ENCODE measurements at places on chromosomes 16 and 17.

- DNase-seq = no peak
These were observed 21.1 kb downstream of the GINS3 start for GRCh38 chr16:58413359-58413758.

DNA sequence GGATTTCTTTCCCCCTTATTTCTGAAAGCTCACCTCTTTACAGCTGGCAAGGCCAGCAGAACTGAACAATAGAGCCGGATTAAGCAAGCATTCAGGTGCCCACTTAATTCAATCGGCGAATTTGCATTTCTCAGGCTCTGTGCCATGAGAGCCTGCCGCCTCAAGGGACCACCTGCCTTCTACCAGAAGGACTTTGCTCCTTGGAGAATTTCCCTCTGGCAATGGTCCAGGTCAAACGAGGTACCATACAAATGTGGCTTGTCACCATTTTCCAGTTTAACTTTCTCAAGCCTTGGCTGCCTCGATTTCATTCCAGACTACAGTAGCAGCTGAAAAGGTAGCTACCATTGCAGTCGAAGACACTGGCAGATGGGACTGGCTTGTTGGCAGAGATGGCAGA, 534.0 kb downstream of the MAF start:
- no peak for DNase-seq

- peak; percentile 32 for DNase-seq
These were observed 562 bp downstream of the USP31 start for GRCh38 chr16:23148513-23149266.

DNA sequence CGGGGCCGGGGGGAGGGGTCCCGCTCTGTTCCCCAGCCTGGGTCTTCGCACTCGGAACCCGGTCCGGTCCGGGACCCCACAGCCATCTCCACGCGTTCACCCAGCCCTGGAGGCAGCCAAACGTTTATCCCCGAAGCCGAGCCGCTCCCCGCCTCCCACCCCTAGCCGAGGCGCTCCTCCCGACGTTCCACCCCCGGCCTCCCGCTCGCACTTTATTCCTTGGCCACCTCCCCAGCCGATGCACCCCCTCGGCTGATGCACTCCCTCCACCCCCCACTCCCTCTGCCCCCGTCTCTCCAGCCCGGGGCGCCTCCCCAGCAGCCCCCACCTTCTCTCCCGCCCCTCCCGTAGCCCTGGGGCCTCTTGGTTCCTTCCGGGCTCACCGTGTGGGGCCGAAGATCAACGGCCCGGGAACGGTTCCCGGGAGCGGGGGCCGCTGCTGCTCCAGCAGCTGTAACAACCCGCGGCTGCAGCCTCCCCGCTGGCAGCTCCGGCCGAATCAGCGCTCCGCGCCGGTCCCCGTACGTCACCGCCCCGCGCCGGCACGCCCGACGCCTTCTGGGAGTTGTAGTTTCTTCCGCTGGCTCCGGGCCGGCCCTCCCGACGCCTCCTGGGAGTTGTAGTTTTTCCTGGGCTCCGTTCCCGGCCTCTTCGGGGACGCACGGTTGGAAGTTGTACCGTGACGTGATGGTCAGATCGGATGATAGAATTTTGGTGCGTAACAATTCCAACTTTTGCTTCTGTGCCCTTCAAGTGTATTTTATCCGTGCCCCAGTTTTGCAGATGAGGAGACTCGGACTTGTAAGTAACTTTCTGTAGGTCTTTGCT, at the start of the genes LRRC3C and ORMDL3:
Gene LRRC3C (plus strand): TSS at position 632 of the 828 bp plus-strand sequence. CDS start 13,792 bp downstream, outside the sequence.
Gene ORMDL3 (minus strand): TSS at position 501 of the 828 bp plus-strand sequence. CDS start 3,398 bp downstream, outside the sequence.
- DNase-seq = peak; percentile 92

DNA sequence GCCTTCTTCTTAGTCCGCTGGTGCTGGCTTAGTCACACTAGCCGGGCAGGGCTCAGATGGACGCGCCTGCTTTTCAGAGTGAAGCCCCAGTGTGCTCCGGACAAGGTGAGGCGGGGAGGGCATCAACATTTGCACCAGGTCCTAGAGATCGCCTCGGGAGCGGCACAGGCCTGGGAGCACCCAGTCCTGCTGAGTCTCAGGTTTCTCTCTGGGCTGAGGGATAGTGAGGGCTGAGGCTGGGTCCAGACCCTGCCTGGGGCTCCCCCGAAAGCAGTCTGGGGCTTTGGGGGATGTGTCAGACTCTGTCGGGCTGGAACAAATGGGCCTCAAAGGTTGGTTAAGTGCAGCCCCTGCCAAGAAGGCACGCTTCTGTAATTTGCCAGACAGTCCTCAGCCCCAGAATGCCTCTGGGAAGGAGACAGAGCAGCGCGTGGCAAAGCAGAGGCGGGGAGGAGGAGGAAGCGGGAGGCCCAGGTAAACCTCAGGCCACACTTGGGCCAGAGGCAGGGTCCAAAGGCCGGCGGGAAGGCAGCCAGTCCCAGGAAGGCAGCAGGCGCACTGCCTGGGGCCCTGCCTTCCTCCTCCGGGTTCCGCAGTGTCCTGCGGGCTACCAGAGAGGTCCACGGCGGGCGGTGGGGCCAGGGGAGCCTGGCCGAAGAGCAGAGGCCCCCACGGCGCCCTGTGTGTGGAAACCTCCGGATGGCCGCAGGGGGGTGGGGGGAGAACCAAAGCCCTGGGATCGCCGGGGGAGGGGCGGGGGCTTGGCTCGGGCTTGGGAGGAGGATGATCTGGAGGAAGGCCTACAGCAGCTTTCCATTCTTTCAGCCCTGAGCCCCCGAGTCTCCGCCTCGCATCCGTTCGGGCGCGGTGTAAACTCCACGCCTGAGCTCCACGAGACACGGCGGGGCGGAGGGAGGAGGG, 39.5 kb upstream of the ATP2A3 start:
- DNase-seq = no peak

DNA sequence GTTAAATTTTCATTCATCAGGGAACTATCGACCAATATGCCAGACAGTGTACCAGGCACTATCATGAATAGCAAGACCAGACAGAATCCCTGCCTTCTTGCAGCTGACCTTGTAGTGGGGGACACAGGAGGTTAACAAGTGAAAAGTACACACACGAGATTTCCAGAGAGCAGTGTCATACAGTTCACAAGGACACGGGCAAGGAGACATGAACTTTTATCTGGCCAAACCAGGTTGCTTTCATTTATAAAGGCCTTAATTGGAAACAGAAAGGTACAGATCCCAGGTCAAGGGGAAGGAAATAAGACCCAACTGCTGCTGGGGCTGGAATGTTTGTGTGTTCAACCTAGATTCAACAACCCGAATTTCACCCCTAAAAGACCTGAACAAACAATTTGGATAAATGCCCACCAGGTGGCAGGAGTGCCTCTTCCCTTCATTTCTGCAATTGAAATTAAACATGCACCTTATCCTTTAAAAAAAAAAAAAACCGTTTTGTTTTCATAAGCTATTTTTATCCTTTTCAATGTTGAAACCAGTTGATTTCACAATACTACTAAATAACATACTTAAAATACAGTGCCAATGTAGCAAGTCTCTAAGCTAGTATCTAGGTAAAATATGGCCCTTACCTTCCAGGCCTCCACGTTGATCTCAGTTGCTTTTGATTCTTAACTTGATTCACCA, 65.9 kb downstream of the EMP2 start:
- no peak for DNase-seq

GRCh38 chr17:692116-692515, 22.5 kb downstream of the VPS53 start:
- DNase-seq = no peak

DNA sequence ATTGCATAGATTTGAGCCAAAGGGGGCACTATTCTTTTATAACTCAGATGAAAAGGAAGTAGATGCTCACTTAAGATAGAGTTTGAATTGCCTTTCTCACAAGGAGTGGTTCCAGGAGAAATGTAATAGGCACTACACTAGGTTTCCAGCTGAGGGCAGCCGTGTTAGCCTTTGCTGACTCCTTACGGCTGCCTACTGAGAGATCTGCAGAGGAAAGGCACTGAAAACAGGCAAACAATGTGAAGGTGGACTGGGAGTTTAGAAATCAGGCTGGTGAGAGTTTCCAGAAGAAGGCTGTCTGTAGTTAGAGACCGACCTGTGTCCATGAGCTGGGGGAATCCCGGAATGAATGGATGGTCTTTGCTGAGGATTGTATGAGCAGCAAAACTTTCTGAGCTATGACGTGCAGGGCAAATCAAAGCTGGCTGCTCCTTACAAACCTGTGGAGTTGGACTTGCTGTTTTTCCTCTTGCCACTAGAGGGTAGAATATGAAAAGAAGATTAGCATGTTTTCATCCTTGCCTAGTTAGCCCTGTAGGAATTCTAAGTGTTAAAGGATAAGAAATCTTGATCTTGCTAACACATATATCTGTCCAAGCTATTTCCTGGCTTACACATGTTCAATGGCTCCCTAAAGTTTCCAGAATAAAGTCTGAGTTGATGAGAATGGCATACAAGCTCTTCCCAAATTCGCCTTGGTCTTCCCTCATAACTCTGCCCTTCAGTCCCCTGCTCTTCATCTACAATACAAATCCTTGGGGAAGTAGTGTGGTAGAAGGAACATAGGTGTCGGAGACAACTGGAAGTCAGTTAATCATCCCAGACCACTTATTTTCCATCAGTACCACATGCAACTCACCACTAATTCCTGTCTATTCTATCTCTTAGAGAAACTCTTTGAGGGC, 20.1 kb upstream of the TAOK1 start:
- DNase-seq = peak; percentile 28

- DNase-seq = no peak
These were observed 12.8 kb upstream of the CBX8 start for GRCh38 chr17:79809530-79810129.

GRCh38 chr17:7656958-7657609, 6.4 kb downstream of the ATP1B2 start:
- no peak for DNase-seq

- DNase-seq = no peak
These were observed 16.0 kb upstream of the CDRT4 start for GRCh38 chr17:15483431-15483830.

- DNase-seq = no peak
These were observed 19.5 kb downstream of the TOM1L2 start for GRCh38 chr17:17952691-17953090.

DNA sequence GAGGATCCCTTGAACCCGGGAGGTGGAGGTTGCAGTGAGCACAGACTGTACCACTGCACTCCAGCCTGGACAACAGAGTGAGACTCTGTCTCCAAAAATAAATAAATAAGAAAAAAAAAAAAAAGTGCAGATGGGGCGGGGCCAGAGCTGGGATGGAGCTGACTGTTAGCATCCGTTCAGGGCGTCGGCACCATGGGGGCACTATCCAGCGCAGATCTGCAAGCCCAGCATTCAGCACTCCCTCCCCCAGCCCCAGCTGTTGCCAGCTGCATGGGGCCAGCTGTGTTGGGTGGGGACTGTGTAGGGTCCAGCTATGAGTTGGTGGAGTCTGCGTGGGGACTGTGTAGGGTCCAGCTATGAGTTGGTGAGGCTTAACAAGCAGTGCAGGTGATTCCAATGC, 13.3 kb downstream of the GPRC5C start:
- no peak for DNase-seq

DNA sequence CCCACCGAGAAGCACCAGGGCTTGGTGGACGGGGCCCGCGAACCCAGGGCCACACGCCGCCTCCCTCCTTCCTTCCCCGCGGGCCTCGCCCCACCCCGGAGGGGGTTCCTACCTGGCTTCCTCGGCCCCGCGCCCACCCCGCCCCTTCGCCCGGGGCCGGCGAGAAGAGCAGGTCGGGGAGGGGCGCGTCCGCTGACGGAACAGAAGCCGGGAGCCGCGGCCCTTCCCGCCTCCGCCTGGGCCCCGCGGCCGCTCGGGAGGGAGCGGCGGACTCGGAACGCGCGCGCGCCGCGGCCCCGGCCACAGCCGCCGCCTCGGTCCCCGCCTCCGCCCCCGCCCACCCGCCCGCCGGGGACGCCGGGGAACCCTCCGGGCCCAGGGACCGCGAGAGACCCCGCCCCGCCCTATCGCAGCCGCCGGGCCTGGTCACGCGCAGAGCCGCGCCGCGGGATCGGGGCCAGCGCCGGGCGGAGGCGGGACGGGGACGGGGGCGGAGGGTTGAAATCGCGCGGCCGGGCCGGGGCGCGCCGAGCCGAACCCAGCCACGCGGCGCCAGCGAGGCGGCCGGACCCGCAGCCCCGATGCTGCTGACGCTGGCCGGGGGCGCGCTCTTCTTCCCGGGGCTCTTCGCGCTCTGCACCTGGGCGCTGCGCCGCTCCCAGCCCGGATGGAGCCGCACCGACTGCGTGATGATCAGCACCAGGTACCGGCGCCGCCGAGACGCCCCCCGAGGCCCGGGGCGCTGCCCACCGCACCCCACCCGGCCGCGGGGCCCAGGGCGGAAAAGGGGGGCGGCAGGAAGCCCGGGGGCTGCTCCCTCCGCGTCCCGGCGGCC, at the start of gene TLCD3A:
Gene TLCD3A (plus strand): TSS at position 530 of the 835 bp plus-strand sequence. CDS start 52 bp downstream, at position 582.
- no peak for DNase-seq

GRCh38 chr16:10990378-10990777, 46.0 kb downstream of the CLEC16A start:
- DNase-seq = no peak

GRCh38 chr17:79795795-79796443, 958 bp downstream of the CBX8 start:
- no peak for DNase-seq

GRCh38 chr17:31528291-31528874, 136.9 kb downstream of the RAB11FIP4 start:
- DNase-seq = no peak

GRCh38 chr16:24749310-24749709, 19.9 kb downstream of the TNRC6A start:
- DNase-seq = no peak

DNA sequence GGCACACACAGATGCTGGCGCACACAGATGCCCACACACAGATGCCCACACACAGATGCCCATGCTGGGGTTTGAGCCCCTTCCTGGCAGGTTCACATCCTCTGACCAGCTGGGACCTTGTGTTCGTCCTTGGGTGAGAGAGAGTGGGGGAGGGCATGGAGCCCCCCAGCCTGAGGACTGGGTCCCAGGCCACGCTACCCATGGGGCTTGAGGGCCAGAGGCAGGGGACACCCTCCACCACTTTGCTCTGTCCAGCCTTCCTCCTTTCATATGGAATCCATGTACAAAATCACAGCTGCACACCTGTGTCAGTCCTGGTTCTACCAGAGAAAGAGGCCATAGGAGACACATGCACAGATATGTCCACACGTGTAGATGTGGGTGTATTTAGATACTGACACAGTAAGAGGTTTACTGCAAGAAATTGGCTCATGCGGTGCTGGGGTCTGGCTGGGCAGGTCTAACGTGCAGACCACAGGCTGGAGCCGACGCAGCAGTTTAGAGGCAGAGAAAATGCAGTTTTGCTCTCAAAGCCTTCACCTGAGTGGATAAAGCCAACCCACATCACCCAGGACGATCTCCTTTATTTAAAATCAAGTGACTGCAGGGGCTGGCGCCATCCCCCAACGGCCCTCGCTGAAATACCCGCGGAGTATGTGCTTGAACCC, 10.8 kb downstream of the SLC22A31 start:
- no peak for DNase-seq
